ENCODE measurements at places on chromosomes 4 and X.

DNA sequence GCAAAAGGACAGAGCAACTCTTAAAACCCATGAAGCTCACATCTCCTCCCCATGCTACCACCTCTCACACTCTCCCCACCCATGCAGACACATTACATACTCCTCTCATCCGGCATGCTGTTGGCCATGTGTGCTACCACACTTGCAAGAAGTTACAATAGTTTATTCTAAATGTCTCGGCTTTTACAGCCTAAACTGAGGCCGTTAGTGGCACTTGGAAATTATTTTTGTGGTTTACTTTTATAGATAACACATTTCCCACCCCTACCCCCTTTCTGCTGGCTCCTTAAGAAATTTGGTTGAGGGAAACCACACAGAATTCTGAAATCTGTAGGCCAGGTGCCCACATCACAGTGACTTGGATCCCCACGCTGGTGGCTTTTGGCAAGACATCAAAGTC lies 141.1 kb upstream of the HHIP start:
- no peak for DNase-seq

DNA sequence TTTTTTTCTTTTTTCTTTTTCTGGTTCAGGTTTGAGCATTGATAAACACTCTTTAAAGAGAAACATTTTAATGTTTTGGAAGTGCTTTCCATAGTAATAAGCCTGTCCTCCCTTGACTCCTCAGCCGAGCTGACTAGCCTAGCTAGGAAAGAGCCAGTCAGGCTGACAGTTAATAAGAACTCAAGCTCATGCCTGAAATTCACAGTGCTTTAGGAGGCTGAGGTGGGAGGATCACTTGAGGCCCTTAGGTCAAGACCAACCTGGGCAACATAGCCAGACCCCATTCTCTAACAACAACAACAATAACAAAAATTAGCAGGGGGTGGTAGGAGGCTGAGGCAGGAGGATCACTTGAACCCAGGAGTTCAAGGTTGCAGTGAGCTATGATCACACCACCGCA lies 53.4 kb upstream of the ZCCHC13 start:
- DNase-seq, result no peak

DNA sequence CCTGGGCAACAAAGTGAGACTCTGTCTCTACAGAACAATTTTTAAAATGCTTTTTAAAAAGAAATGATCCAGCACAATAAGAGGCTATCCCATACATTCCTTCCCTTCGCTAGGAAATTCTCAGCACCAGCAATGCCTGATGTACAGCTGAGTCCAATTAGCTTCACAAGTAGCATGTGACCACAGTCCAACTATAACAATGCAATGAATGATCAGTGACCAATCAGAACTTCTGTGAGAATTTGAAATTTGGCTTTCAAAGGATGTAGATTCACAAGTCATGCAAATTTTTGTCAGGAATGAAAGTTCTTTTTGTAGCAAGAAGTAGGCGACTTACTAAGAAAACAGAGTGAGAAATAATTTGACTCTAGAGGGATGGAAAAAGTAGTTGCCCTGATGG lies 278.5 kb upstream of the UGT8 start:
- DNase-seq, result no peak

GRCh38 chr4:7903791-7904516 lies 35.7 kb downstream of the AFAP1 start:
- DNase-seq, result no peak

- no peak for DNase-seq
Observed at GRCh38 chr4:182255441-182256190, 12.4 kb downstream of the TENM3 start.

- no peak for DNase-seq
Observed at GRCh38 chr4:139977838-139978609, 176.0 kb downstream of the MAML3 start.

DNA sequence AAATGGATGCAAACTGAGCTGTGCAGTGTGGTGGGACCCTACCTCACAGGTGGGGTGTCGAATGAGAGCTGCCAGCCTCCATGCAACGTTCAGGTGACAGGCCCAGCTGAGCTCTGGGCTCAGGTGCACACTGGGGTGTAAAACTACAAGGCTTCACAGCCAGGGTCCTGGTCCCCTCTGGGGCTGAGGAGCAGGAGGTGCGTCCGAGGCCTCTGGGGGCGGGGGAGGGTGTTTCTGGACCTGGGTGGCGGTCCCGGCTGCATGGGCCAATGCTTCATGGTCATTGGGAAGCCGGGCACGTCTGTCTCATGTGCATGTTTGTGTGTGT lies 26.5 kb upstream of the SORCS2 start:
- DNase-seq, result peak; percentile 30

- no peak for DNase-seq
Observed at GRCh38 chr4:7941111-7941964, 1.7 kb upstream of the AFAP1 start.

DNA sequence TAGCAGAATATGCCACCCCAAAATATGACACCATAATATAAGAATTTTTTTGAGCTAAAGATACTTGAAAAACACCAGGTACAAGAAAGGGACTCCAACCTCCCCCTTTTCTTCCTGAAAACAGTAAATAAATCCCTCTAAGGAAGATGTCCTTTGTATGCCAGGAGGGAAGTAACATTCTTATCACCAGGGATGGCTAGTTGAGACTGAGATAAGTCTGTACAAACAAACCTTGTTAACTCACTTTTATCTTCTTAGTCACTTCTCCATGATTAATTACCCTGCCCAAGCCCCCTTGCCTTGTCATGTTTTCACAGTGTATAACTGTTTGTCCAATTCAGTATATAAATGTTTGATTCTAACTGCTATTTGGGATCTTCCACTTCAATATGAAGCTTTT lies 888.0 kb downstream of the PCDH18 start:
- no peak for DNase-seq

GRCh38 chr4:174713821-174714220 lies 115.2 kb downstream of the GLRA3 start:
- DNase-seq, result no peak

DNA sequence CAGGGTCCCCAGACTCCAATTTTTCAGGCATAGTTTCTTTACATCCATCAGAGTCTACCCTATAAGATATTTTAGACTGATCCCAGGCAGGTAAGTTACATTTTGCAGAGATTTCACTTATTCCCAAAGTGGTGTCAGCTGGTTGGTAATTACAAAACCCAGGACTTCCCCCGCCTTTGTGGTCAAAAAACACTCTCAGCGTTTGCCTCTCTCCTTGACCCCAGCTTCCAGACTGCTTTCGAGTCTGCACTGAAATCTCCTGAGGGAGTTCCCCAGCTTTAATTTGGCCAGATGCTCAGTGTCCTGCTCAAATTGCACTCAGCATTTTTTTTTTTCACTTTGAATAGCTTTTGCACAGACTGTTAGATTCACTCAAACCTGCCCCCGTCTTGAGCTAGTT lies 11.2 kb upstream of the AMOT start:
- DNase-seq, result no peak

- DNase-seq, result no peak
Observed at GRCh38 chr4:15684498-15684897, 2.9 kb downstream of the FAM200B start.

- no peak for DNase-seq
Observed at GRCh38 chrX:6821730-6822129, 286.8 kb upstream of the VCX3A start.

DNA sequence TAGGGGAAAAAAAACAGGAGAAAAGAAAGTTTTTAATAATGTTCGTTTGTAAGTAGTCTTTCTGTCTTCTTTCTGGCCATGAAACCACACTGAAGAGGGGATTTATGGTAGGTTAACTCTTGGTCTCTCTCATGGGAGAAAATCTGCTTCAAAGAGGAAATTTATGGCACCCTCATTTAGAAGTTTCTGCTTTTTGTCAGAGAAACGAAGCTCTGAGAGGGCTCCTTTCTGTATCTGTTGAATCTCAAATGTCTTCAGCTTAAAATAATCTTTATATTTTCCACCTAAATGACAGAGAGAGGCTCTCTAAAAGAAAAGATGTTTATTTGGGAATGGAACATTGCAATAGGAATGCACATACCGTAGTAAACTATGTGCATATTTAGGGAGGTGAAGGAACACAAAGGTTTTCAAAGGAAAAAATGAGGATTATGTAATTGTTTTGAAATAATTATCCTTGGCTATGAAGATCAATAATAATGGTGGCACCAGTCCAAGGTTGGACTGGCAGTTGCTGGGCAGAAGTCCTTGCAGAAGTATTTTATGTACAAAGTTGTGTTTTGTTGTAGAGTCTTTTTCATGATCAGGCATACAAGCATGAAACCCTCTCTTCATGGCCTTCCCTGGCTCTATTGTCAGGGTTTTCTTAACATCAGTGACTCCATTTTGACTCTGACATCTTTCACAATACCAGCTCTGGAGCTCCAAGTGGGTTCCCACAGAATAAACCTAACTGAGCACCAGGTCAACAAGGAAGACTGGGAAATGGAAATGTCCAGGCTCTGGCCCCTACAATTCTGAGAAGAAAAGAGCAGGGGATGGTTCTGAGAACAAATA lies 53.0 kb upstream of the HPSE start:
- DNase-seq, result no peak

DNA sequence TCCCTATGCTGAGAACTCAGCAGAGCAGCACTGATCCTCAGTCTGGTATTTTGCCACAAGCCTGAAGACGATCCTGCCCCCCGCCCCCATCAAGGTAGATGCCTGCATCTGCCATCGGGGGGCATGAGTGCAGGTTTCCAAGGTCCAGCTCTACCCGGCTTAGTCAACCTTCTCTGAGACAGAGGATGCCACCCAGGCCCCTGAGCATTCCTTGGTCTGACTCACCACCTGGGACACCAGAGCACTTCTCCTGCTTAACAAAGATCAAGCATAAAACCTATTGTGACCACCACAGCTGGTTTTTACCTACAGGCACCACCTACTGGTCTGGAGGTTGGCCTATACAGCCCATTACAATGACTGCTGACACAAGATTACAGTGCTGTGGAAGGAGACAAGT lies 1168.1 kb downstream of the PCDH19 start:
- no peak for DNase-seq

DNA sequence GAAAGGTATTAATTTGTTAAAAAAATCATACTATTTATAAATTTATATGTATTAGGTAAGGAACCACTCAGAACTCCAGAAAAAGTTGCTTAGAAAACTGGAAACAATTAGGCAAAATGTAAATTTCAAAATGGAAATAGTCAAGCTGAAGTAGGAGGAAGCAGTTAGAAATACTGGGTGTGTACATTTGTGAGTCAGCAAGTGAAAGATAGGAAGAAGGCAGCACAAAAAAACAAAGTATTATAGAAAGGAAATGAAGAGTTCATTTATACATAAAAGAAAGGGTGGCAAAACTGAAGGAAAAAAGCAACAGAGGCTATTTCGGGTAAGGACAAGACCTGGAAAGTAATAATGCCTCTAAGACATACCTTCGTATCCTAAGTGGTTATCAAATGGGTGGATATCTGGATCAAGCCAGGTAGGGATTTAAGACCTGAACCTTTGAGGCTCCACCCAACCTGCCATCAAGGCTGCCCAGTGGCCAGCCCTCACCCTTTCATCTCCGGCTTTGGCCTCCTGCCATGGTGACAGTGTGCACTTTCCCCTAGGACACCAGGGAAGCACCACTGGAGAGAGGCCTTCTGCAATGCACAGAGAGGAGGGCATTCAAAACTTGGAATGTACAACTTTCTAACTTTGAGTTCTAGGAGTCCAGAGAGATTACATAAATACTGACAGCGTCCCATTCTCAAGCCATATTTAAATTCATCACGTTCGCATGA lies at the start of gene LRRC66:
TSS of gene LRRC66 (minus strand) at position 428 of the 722 bp plus-strand sequence. CDS start 2,750 bp downstream, outside the sequence.
- no peak for DNase-seq

Measured in ureter (tissue), 1 donor.